ENCODE measurements at places on chromosomes 2 and 18.

GRCh38 chr2:205361970-205362369 is 320.3 kb upstream of the NRP2 start:
- DNase-seq, result no peak

GRCh38 chr2:62727876-62728566 is 22.5 kb downstream of the EHBP1 start:
- DNase-seq, result no peak

DNA sequence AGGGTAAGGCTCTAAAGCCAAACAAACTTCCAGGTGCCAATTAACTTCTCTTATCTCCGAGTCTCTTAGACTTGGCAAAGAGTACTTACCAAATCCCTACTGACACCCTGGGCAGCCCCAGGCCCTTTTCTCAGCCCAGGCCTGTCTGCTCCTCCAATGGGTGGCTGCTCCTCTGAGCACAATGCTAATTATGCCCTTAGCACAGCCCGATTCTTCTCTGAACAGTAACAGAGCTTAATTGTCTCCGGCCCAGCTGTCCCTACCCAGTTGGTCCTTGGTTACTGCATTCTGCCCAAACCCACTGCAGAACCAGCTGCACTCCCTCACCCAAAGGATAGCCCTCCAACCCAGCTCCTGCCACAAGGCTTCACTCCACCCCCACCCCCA is 110.3 kb downstream of the SMAD7 start:
- DNase-seq, result no peak

GRCh38 chr18:51235009-51235789 is 37.7 kb upstream of the MEX3C start:
- DNase-seq, result peak; percentile 27

DNA sequence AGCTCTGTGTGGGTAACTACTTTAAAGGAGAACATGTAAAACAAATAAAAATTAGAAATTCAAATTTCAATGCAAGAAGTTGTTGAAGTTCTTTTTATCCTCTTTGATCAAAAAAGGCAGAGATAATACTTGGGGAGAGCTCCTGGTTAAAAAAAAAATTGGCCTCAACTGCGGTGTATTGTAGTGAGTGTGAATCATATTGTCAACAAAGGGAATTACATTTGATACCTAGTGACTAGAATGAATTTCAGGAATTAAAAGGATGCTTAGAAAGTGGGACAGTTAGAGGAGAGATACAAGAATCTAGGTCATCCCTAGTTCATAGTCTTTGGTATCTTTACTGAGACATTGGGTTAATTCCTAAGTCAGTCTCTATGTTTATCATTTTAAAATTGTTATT is 473.0 kb downstream of the CCDC85A start:
- DNase-seq, result no peak

GRCh38 chr2:112187046-112187715 is 49.0 kb downstream of the FBLN7 start:
- DNase-seq, result no peak

GRCh38 chr2:84055816-84056215 is 403.3 kb downstream of the SUCLG1 start:
- DNase-seq, result no peak

GRCh38 chr2:8986327-8986976 is 17.0 kb downstream of the MBOAT2 start:
- no peak for DNase-seq

- no peak for DNase-seq
These were observed 110.9 kb upstream of the PNPT1 start for GRCh38 chr2:55804535-55804934.

GRCh38 chr18:532018-532417 is 31.5 kb upstream of the COLEC12 start:
- no peak for DNase-seq

GRCh38 chr2:102841107-102841840 is 79.4 kb downstream of the TMEM182 start:
- DNase-seq, result no peak
